ENCODE measurements at places on chromosomes 16 and 17.

DNA sequence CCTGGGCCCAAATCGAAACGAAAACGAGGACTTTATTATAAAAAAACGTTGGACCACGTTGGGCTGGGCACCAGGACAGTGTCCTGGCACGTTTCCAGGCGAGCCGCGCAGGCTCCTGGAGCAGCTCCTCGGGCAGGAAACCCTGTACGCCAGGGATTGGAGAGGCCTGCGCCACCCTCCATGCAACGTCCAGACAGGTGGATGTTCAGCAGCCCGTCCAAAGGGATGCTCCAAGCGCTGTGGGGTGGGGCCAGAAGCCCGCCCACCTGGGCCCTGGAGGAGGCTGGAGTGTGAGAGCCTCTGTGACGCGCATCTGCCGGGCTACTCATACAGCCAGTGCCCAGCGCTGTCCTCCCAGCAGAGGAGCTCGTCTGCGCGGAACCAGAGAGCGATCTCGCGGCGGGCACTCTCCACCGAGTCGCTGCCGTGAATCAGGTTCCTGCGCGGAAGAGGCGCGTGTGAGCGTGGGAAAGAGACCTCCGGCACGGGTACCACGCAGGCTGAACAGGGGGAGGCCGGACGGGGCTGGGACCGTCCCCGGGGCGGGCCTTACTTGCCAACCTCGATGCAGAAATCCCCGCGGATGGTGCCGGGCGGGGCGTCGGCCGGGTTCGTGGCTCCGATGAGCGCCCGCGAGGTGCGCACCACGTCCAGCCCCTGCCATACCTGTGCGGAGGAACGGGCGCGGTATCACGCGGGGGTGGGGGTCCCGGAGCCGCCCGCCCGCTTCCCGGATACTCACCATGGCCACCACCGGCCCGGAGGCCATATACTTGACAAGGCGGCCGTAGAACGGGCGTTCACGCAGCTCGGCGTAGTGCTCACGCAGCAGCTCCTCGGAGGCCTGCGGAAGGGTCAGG, 785 bp downstream of the NME3 start:
- no peak for DNase-seq

DNA sequence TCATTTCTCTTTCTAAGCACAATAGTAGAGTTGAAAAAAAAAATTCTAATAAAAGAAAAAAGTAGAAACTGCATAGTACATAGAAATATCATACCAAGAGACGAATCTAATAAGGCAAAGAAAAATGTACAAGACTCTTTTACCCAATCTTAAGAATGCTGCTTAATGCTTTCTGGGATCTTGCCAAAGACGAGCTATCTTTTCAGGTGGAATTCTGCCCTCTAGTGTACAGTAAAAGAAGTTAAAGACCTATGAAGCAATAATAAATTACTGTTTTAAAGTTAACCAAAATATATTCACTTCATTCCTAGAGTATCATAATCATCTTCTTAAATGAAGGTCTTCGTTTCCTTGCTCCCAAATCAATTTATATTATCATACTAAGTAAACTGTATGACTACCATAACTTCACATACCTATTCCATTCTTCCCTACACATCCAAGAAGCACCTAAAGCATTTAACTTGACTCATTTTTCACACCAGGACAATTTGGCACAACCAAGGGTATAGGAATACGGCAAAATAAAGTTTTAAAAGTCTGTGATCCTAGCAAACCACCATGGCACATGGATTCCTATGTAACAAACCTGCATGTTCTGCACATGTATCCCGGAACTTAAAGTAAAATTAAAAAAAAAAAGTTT, 47.7 kb downstream of the CFDP1 start:
- peak; percentile 68 for DNase-seq

DNA sequence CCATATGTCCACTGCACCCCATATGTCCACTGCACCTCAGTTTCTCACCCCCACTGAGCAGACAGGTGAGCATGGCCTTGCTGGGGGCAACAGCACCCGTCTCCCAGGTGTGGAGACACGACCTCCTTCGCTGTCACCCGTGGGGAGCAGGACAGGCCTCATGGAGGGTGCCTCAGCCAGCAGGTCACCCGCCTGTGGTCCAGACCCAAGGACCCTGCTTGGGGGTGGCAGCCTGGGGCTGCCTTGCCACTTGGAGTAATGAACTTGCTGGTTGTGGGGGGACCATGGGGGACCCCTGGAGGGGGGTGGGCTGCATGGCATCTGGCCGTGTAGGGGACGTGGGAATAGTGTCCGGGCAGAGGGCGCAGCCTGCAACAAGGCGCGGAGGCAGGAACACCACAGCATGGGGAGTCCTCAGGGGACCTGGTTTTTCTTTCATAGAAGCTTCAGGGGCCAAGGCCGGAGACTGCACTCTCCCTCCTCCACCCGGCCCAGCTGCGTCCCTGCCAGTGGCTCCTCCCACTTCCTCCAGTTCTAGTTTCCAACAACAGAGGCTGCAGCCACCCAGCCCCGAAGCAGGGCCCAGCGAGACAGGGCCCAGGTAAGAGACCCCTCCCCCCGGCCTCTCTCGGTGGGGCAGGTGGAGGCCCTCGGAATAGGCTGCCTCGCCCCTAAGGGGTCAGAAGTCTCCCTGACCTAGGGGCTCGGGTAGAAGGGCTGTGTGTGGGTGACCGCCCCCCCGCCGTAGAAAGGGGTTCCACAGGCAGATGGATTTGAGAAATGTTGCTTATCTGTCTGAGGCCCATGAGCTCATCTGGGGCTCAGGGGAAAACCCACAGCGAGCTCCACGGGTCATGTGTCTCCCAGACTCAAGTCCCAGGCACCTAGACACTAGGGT, at the start of gene NHLRC4:
NHLRC4 (plus strand) TSS at position 531 of the 898 bp plus-strand sequence. CDS start 1,043 bp downstream, outside the sequence.
- DNase-seq: no peak

DNA sequence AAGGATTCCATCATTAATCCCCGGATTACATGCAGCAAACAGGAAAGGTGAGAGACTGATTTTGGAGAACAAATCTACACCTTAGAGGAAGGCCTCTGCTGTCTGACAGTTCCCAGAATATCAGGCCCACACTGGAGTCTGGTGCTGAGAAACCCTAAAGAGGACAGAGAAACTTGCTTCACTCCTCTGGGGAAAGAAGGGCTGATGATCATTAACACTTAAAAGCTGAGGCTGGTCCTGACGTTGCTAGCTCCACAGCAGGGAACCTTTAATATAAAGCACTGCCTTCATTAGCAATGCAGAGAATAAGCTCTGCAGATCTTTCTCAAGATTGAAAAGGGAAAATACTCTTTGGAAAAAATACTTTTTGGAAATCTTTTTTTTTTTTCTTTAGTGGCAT, 1472.4 kb upstream of the GOT2 start:
- DNase-seq: no peak

- no peak for DNase-seq
These were observed 8.3 kb upstream of the CDH3 start for GRCh38 chr16:68636818-68637217.

- DNase-seq: no peak
These were observed 13.4 kb downstream of the CCDC102A start for GRCh38 chr16:57522960-57523359.

GRCh38 chr17:52213451-52213850, 54.9 kb upstream of the CA10 start:
- DNase-seq: no peak

DNA sequence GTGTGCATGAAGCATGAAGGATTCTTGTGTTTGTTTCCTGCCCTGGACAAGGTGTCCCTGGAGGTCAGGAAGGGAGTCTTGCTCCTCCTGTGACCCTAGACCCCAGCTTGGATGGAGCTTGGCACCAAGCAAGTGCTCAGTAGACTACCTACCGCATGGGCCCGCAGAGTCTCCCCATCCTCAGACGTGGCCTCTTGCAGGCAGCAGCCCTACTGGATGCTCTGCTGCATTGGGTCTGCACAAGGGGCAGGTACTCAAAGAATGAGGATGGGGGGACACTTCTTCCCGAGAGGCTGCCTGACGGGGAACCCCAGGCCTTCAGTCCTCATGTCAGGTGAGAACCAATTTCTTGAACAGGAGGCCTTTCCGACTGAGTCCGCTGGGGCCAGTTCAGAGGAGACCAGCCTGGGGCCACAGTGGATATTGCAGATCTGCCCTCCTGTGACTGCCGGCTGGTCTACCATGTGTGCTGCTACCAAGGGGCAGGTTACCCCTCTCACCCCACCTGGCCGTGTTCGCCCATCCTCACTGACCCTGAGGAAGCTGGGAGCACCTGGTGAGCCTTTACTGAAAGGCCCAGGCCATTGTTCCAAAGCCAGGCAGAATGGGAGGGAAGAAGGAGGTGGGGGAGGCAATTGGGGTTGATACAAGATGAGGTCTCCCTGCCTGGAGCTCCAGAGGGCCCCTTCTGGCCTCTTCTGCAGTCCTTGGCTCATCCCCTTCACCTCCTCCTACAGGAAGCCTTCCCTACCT, 206.3 kb downstream of the RAB11FIP4 start:
- DNase-seq: no peak

DNA sequence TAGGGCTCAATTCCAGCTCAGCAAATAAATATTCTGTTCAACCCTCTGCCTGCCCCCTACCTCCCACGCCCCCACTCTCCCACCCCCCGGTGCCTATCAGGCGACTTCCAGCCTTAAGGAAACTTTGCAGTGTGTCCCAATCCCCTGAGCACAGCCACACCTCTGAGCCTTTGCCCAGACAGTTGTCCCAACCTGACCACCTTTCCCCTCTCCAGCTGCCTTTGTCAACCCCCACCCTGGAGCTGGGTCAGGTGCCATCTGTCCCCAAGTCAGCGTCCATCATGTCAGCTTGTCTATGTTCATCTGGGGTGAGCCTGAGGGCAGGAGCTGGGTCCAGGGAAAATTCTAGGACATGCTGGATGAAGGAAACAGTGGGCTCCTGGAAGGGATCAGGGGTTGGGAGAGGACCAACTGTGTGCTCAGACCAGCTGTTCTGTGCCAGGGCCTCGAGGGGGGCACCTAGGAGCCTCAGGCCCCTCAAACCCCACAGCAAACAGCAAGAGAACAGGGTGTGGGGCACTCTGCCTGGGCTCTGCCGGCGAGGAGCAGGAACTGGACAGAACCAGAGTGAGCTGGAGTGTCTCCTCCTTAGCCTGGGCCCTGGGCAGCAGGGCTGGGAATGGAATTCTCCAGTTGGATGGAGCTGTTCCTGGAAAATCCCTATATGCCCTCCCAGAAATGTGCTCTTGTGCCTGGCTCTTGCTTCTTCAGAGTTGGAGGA, 17.8 kb downstream of the CDH16 start:
- no peak for DNase-seq

DNA sequence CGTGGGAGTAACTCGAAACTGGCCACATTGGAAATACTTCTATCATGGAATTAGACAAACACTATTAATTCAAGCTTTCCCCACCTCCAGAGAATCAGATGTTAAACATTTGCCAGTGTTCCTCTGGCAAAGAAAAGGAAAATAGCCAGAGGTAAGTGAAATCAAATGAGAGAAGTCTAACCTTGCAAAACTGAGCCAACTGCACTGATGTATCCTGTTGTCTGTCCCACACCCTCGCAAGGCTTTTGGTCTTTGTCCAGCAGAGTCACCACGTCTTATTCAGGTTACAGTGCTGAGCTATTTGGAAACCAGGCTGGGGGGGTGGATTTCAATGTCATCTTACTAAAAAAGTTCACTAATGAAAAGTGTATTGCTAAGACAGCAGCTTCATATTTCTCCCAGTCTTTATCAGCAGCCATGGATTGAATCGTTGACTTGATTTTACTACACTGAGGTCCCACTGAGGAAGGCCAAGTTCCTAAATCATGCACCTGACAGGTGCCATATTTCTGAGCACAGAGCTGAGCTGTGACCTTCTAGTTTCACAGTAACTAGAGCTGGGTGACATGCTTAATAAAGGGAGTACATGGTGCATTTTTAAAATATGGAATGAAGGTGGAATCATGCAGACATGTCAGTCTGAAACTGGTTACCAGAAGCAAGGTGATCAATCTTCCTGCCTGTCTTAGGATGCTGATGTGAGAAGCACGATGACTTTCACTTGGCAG, 85.2 kb upstream of the HSBP1 start:
- no peak for DNase-seq

DNA sequence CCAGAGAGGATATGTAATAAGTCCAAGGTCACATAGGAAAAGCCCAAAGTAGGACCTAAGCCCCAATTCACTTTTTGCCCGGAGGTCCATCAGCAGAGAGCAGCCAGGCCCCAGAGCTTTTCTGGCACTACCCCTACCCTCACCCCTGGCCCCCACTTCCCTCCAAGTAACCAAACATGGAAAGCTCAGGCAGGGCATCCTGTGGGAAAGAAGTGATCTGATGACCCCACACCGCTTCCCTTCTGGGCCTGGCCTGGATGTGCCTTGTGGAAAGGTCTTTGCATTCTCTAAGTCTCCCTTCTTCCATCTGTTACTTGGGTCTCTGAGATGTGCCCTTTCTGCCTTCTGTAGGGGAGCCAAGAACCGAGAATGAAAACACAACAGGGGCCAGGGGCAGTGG, 136.9 kb downstream of the TMEM132E start:
- no peak for DNase-seq

GRCh38 chr17:9021158-9021991, at the start of gene NTN1:
NTN1 (plus strand) TSS chr17:9021510; CDS start chr17:9022374, 864 bp downstream.
- no peak for DNase-seq

DNA sequence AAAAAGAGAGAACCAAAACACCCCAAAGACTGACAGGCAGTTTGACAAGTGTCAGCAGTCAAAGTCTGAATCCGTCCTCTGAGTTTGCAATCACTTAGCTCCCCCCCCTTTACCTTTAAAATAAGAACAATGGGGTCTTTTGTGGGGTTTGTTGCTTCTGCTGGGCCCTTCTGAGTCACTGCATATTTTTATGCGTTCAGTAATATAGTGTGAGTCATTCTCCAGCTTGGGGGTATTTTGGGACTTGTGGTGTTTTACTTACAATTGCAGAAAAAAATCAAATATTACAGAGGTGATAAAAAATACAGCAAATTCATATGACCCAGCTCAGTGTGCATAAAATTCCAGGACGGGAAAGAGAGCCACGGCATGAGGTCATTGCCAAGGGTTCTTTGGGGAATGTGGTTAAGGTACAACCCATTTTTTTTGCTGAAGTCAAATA, 120.1 kb downstream of the CYLD start:
- DNase-seq: no peak

DNA sequence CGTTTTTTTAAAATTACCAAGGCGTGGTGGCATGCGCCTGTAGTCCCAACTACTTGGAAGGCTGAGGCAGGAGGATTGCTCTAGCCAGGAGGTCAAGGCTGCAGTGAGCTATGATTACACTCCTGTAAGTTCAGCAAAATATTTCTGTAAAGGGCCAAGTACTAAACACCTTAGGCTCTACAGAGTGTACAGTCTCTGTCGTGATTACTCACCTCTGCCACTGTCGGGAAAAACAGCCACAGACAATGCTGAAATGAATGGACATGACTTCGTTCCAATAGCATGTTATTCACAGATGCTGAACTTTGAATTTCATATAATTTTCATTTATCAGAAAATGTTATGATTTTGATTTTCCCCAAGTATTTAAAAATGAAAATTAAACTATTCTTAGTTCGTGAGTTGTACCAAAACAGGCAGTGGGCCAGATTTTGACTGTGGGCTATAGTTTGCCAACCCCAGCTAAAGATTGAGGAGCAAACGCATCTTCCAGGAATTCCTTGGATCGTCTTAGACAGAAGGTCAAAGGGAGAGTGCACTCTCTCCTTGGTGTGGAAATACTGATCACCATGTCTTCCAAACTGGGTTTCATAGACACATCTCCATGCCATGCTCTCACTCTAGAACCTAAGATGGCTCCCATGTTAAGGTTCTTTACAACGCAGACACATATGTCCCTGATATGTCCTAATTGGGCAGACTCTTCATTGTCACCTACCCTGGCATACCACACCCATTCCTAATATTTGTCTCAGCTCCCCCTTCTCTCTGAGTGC, 89.5 kb downstream of the MARF1 start:
- DNase-seq: no peak

- DNase-seq: no peak
These were observed 107.6 kb downstream of the VAT1L start for GRCh38 chr16:77895962-77896361.
